ENCODE measurements at places on chromosomes 3 and 15.

DNA sequence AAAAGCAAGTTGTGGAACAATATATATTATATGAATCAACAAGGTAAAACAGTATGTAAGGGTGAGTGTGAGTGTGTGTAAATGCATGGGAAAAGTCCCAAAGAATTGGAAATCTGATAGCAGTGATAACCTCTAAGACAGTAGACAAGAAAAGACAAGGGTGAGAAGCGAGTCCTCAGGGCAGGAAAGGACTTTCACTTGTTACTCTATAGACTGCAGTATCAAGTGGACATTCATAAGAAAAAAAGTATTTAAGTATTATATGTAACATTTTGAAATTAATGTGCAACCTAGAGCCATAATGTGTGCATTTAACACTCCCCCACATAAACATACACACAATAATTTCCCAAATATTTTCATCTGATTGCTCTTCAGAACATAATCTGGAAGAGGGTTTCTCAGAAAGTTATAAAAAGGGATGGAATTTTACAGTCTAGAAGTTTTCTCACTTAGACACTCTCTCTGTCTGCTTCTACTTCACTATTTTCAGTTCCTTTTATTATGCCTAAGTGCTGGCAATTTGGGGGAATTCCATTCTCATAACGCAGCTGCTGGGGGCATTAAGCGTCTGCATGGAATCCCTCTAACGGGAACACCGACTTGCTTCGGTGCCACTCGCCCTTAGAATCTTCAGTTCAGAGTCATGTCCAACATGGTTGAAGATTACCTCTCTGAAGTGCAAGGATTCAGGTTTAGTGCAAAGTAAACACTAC, 50.0 kb upstream of the CDIN1 start:
- DNase-seq: no peak
- H3K27ac ChIP-seq: no peak overlapping the region
- no peaks in the 10 kb centered on the region for H3K27me3 ChIP-seq
- H3K36me3 ChIP-seq: no peaks in the 10 kb centered on the region
- no peak overlapping the region for H3K4me3 ChIP-seq
- H3K4me1 ChIP-seq: peaks cover 52% of the 10 kb centered on the region

GRCh38 chr3:31406896-31407295, 125.8 kb upstream of the STT3B start:
- H3K27me3 ChIP-seq: peaks cover 2% of the 10 kb centered on the region
- no peak overlapping the region for H3K27ac ChIP-seq
- H3K4me3 ChIP-seq: no peak overlapping the region
- peaks cover 5% of the 10 kb centered on the region for H3K36me3 ChIP-seq
- H3K4me1 ChIP-seq: peaks cover 48% of the 10 kb centered on the region

- peaks cover 19% of the 10 kb centered on the region for H3K27me3 ChIP-seq
- H3K27ac ChIP-seq: no peak overlapping the region
- no peaks in the 10 kb centered on the region for H3K36me3 ChIP-seq
- DNase-seq: peak; percentile 19
Observed at GRCh38 chr3:33231756-33232465, 13.3 kb upstream of the SUSD5 start.

- peaks cover 9% of the 10 kb centered on the region for H3K4me1 ChIP-seq
- no peak for DNase-seq
- H3K4me3 ChIP-seq: no peak overlapping the region
- no peak overlapping the region for H3K27ac ChIP-seq
- peaks cover 10% of the 10 kb centered on the region for H3K36me3 ChIP-seq
- no peaks in the 10 kb centered on the region for H3K27me3 ChIP-seq
Observed at GRCh38 chr15:83063551-83063950, 3.5 kb downstream of the BTBD1 start.

GRCh38 chr3:28104896-28105534, 136.4 kb upstream of the CMC1 start:
- H3K36me3 ChIP-seq: peaks cover 4% of the 10 kb centered on the region
- no peaks in the 10 kb centered on the region for H3K4me1 ChIP-seq
- H3K27ac ChIP-seq: no peak overlapping the region
- DNase-seq: no peak
- H3K4me3 ChIP-seq: no peak overlapping the region

- peaks cover 7% of the 10 kb centered on the region for H3K27me3 ChIP-seq
- H3K36me3 ChIP-seq: peaks cover 37% of the 10 kb centered on the region
- H3K4me3 ChIP-seq: no peak overlapping the region
- no peak for DNase-seq
- peaks cover 19% of the 10 kb centered on the region for H3K4me1 ChIP-seq
Observed at GRCh38 chr15:80556694-80557367, 138.3 kb upstream of the ABHD17C start.

GRCh38 chr3:43343185-43343584, 56.8 kb downstream of the SNRK start:
- no peak for DNase-seq
- H3K4me1 ChIP-seq: no peaks in the 10 kb centered on the region
- peaks cover 4% of the 10 kb centered on the region for H3K27me3 ChIP-seq
- H3K27ac ChIP-seq: no peak overlapping the region
- H3K36me3 ChIP-seq: peaks cover 90% of the 10 kb centered on the region

GRCh38 chr3:150135287-150135721, 164.6 kb upstream of the PFN2 start:
- no peak for DNase-seq
- H3K4me3 ChIP-seq: no peak overlapping the region
- peaks cover 8% of the 10 kb centered on the region for H3K4me1 ChIP-seq
- no peaks in the 10 kb centered on the region for H3K36me3 ChIP-seq
- H3K27me3 ChIP-seq: peaks cover 3% of the 10 kb centered on the region

GRCh38 chr15:70039917-70040316, 57.8 kb downstream of the TLE3 start:
- peaks cover 16% of the 10 kb centered on the region for H3K27me3 ChIP-seq
- H3K4me1 ChIP-seq: no peaks in the 10 kb centered on the region
- H3K36me3 ChIP-seq: peaks cover 10% of the 10 kb centered on the region
- no peak for DNase-seq

DNA sequence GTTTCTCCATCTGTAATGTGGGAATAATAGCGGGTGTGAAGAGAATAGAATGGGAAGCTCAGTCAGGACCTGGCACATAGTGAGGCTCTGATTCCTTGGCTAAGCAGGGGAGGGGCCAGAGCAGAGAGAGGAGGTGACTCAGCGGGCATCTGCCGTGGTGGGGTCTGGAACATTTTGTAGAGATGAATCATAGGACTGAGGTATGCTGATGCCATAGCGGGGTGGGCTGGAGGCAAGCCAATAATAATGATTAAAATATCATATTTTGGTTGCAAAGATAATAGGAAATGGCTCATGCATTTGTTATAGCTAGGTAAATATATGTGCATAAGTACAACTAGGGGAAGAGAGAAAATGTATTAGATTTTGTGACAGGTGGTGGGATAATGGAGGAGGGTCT, 11.2 kb downstream of the TGM4 start:
- H3K36me3 ChIP-seq: no peaks in the 10 kb centered on the region
- no peak overlapping the region for H3K27ac ChIP-seq
- H3K27me3 ChIP-seq: peaks cover 14% of the 10 kb centered on the region
- H3K4me1 ChIP-seq: no peaks in the 10 kb centered on the region
- DNase-seq: no peak

- no peak overlapping the region for H3K4me3 ChIP-seq
- peaks cover 75% of the 10 kb centered on the region for H3K36me3 ChIP-seq
- no peaks in the 10 kb centered on the region for H3K4me1 ChIP-seq
- DNase-seq: no peak
- H3K27ac ChIP-seq: no peak overlapping the region
Observed at GRCh38 chr3:196398782-196399181, 33.4 kb downstream of the UBXN7 start.

GRCh38 chr15:38398134-38398533, 55.8 kb upstream of the FAM98B start:
- no peaks in the 10 kb centered on the region for H3K4me1 ChIP-seq
- H3K4me3 ChIP-seq: no peak overlapping the region
- no peak overlapping the region for H3K27ac ChIP-seq
- no peaks in the 10 kb centered on the region for H3K36me3 ChIP-seq
- H3K27me3 ChIP-seq: peaks cover 13% of the 10 kb centered on the region
- DNase-seq: no peak

GRCh38 chr3:160616716-160617115, 51.3 kb upstream of the KPNA4 start:
- peaks cover 14% of the 10 kb centered on the region for H3K4me1 ChIP-seq
- H3K27ac ChIP-seq: no peak overlapping the region
- H3K36me3 ChIP-seq: no peaks in the 10 kb centered on the region
- H3K4me3 ChIP-seq: no peak overlapping the region
- no peak for DNase-seq

GRCh38 chr3:188000361-188000861, 153.5 kb upstream of the LPP start:
- H3K4me3 ChIP-seq: no peak overlapping the region
- H3K36me3 ChIP-seq: no peaks in the 10 kb centered on the region
- no peak overlapping the region for H3K27ac ChIP-seq
- peaks cover 30% of the 10 kb centered on the region for H3K4me1 ChIP-seq
- DNase-seq: no peak
- no peaks in the 10 kb centered on the region for H3K27me3 ChIP-seq

DNA sequence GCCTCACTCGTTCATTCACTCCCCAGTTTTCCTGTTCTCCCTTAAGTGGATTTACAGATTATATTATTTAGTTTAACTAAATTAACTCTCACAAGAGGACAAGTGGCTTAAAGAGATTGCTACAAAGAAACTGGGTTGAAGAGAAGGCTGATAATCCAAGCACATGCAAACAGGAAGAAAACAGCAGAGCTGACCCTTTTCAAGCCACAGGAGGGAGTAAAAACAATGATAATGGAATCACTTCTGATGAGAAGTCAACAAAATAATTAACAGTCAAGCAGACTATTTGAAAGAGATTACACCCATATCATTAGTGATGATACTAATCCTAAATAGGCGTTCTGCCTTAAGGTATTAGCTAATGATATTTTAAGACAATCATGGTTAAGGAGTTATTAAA, 31.7 kb downstream of the BOC start:
- no peak for DNase-seq
- H3K4me1 ChIP-seq: peaks cover 98% of the 10 kb centered on the region
- H3K36me3 ChIP-seq: peaks cover 71% of the 10 kb centered on the region
- H3K27me3 ChIP-seq: no peaks in the 10 kb centered on the region
- no peak overlapping the region for H3K4me3 ChIP-seq
- H3K27ac ChIP-seq: no peak overlapping the region

DNA sequence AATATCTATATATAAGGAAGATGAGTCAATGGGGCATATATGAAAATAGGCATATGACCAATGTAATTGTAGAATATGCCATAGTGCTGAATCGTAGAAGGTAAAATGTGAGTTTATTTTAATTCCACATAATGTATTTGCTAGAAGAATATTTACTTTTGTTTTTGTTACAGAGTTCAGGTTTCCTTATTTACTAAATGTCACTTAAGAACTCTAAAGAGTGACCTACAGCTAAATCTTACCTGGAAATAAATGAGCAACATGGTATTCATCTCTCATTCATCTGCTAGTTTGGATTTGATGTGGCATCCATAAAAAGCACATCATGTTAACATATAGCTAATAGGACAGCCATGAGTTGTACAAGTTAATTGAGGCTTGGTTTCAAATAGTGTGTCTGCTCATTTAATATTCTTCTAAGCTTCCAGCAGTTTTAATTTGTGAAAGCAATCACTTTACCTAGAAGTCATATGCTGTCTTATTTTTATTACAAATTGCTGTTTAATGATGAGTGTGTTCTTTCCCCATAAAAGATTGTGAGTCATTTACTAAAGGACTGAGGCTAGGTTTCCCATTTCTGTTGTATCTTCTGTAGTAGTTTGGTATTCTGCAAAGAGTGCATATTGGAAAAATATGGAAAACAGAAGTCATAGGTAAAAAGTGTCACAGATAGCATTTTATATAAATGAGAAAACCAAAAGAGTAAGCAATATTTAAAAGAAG, 222.1 kb upstream of the POU1F1 start:
- no peak overlapping the region for H3K4me3 ChIP-seq
- H3K27ac ChIP-seq: no peak overlapping the region
- H3K36me3 ChIP-seq: no peaks in the 10 kb centered on the region
- H3K4me1 ChIP-seq: no peaks in the 10 kb centered on the region

GRCh38 chr3:124438813-124439212, 291.4 kb upstream of the UMPS start:
- peak overlapping the region; percentile 81 for H3K27ac ChIP-seq
- H3K4me1 ChIP-seq: peaks cover 24% of the 10 kb centered on the region
- no peak overlapping the region for H3K4me3 ChIP-seq
- peaks cover 66% of the 10 kb centered on the region for H3K36me3 ChIP-seq

DNA sequence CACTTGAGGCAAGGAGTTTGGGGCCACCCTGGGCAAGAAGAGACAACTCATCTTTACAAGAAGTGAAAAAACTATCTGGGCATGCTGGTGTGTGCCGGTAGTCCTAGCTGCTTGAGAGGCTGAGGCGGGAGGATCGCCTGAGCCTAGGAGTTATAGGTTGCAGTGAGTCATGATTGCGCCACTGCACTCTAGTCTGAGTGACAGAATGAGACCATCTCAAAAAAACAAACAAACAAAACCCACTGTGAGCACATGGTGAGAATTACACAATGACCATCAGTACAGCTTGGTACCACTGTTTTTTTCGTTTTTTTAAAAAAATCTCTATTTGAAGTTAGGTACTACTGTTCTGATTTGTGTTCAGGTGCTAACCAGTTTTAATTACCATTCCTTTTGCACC, 13.6 kb downstream of the VPS39 start:
- H3K36me3 ChIP-seq: peaks cover 67% of the 10 kb centered on the region
- DNase-seq: no peak
- H3K27me3 ChIP-seq: no peaks in the 10 kb centered on the region
- no peak overlapping the region for H3K4me3 ChIP-seq
- no peaks in the 10 kb centered on the region for H3K4me1 ChIP-seq

DNA sequence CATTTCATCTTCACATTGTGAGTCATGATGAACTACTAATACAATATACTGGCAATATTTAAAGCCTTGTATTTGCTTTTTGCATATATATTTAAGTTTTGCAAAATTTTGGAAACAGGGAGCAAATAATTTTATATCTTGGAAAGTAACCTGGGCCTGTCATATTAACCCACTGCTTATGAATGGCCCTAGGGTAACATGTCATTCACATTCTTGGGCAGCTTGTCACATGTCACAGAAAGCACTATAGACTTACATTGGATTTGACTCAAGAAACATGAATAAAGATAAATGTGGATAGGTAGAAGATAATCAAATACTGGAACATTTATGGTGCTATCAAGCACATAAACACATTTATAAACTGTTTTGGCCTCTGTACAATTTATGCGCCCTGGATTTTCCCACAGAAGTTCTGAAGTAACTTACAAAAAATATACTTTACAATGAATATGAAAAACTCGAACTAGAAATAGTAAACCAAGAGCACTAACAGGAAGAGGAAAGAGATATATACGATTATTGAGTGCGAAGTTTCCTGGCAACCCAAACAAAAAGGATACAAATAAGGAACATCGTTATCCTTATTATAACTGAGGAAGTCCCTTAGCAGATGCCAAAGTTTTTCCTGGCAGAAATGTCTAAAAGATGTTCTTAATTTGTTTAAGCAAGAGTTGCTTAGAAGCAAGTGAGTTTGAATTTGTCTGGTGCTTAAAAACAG, 257.2 kb downstream of the RBMS3 start:
- peaks cover 6% of the 10 kb centered on the region for H3K4me1 ChIP-seq
- H3K36me3 ChIP-seq: no peaks in the 10 kb centered on the region
- no peak overlapping the region for H3K4me3 ChIP-seq

All from nephron progenitor cell (in vitro differentiated cells).